Stimulated activated CD4-positive, alpha-beta T cell treated with anti-CD3 and anti-CD28 coated beads, TNF-alpha, amount 100 ng/mL, for 24 hours (primary cell): ENCODE measurements at places on chromosomes 3 and 15.
A peak's percentile ranks its signal among the peaks of the same experiment; 100 is the strongest.

GRCh38 chr3:139491027-139491700 is 14.8 kb upstream of the RBP2 start:
- DNase-seq: no peak

DNA sequence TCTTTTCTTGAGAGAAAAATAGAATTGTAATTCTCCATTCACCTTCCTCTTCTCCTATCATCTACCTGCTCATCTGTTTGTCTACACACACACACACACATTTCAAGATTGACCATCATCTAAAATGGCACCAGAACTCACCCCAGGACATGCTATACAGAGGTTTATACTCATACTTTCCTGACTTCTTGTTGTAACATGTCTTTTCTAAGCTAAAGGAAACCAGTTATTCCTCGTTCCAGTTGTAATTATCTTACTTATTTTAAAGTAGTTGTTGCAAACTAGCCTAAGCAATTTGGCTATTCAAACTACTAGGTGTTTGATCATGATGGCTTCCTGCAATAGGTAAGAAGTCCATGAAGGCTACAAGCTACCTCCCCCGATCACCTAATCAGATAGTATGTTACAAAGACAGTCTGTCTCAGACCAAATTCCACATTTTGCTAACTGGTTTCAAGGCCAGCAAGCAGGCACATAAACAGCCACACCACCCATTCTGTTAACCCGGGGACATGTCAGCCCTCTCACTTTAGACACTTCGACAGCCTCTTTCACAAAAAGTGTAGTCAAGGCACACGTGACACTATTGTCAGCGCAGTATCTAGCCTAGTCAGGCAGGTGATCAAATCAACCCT is 189.7 kb downstream of the SHQ1 start:
- DNase-seq: no peak

DNA sequence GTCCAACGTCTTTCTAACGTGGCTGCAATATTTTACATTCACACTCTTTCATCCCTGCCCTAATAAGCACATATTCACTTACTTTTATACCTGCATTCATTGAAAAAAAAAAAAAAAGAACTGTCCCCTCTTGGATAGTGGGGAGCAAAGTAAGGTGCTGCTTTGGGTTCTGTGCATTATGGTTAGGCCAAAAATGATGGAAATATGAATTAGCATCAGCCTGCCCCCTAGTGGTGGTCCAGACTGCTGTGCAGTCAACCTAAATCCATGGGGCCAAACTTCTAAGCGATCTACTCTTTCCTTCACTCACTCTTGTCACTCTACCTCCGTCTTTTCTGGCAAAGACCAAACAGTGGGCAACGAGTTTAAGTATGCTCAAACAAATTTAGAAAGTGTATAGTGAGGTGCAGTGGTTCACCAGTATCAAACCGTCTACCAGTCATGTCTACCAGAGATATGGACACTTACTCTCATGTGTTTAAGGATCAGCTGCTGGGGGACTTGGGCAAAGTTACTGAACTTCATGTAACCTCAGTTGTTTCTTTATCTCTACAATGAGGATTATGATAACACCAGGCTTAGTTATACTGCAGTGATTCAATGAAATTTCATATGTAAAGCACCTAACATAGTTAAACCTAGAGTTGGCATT is 61.5 kb upstream of the GRM7 start:
- DNase-seq: peak; percentile 6

DNA sequence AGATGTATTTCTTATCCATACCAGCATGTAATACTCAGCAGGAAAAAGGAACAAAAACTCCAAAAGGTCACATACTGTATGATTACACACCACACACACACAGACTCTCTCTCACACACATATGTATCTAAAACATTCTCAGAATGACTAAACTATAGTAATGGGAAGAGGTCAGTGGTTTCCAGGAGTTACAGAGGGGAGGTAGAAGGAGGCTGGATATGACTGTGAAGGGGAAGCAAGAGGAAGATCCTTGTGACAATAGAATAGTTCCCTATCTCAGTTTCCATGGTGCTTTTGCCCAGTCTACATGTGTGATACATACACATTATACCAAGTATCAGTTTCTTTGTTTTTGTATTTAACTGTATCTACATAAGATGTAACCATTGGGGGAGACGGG is 190.1 kb downstream of the IL5RA start:
- DNase-seq: no peak

DNA sequence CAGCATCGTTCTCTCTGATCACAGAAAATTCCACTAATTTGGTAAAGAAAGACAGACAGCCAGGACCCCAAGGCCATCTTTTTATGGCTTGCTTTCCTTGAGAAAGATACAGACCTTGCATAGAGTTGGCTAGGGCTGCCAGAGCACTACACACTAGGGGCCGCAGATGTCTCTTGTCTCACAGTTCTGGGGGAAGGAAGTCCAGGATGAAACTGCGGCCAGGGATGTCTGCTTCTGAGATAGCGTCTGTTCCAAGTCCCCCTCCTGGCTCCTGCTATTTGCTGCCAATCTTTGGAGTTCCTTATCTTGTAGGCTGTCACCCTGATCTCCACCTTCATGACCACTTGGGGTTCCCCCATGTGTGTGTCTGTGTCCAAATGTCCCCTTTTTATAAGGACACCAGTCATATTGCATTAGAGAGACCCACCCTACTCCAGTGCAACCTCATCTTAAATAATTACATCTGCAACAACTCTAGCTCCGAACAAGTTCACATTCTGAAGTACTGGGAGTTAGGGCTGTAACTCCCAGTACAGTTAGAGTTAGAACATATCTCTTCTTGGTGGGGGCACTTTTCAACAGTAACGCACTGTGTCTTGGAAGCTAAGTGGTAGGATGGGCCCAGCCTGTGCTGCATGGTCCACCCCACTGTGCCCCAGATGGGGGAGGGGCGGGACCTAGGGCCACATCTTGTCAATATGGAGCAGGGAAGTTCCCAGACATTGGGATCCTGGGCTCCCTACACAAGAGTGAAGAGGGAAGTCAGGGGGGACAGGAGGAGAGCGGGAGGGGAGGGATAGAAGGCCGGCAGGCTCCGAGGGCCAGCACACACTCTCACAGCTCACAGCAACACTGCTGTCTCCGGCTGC is 42.2 kb downstream of the KLF15 start:
- DNase-seq: no peak

GRCh38 chr15:77369168-77369567 is 50.7 kb downstream of the PEAK1 start:
- DNase-seq: no peak

- DNase-seq: no peak
These were observed 179.3 kb upstream of the CHRM5 start for GRCh38 chr15:33788906-33789540.

DNA sequence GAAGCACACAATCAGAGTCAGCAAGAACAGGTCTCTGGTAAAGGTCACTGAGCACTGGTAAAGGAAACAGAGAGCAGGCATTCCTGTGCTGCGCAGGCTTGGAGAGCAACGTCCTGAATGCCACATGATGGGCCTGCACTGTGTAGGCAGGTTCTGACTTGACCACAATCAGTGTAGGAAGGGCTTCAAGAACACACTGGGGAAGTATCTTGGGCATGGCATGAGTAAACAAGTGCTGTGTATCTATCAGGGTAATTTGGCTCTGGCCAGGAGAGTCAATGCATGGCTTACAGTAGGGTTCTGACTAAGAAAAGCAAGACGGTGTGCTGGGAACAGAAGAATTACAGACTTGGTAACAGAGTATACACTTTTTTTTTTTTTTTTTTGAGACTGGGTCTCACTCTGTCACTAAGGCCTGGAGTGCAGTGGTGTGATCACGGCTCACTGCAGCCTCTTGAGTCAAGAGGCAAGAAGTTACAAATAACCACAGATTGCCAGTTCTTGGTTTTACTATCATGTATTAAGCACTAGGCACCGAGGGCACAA is 30.6 kb downstream of the TBC1D2B start:
- no peak for DNase-seq

DNA sequence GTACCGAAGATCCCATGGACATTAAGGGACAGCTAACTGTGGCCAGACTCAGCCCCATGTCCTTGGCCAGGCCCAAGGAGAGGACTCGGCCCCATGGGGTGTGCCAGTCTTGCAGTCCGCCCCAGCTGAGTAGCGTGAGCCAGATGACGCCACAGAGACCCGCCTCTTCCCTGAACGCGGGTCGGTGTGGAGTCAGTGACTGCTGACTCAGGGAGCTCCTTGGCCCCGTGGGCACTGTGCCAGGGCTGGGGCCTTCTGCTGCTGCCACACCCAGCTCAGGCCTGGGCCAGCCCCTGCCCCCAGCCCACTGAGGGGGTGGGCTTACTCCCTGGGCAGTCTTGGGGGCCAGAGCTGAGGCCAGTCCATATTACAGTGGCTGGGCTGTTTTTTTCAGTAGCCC is 52.8 kb downstream of the PLXNA1 start:
- no peak for DNase-seq

GRCh38 chr15:50135031-50135551 is 16.1 kb upstream of the ATP8B4 start:
- peak; percentile 9 for DNase-seq

DNA sequence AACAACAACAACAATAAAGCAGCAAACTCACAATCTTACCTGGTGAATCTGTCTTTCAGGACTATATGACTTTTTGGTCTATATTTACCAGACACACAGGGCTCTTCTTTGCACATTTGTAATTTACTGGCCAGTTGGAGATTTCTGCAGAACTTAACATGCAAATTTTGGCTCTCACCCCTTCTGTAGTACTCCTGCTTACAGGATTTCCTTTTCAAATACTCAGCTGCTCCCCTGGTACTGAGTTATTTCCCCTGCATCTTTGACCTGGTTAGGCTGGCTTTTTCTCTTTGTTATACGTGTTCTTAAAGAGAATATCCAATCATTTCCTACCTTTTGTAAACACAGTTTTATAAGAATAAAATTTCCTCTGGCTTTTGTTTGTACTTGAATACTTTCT is 228.0 kb downstream of the MBNL1 start:
- DNase-seq: no peak

DNA sequence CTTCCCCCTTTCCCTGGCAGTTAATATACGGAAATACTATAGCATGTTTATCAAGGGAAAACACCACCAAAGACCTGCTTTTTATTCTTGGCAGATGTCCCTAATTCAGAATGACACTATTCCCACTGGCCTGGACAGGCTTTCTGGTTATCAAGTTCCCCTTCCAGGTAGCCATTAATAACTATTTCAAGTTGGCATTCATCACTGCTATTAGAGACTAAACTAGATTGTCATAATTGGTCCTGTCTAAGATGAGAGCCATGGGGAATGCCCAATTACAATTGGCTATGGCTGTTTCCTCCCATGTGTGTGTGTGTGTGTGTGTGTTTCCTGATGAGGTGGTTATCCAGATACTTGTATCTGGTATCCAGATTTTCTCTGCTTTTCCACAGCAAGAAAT is 608.1 kb downstream of the SQOR start:
- no peak for DNase-seq

GRCh38 chr15:55770806-55771205 is 27.9 kb upstream of the PRTG start:
- no peak for DNase-seq

DNA sequence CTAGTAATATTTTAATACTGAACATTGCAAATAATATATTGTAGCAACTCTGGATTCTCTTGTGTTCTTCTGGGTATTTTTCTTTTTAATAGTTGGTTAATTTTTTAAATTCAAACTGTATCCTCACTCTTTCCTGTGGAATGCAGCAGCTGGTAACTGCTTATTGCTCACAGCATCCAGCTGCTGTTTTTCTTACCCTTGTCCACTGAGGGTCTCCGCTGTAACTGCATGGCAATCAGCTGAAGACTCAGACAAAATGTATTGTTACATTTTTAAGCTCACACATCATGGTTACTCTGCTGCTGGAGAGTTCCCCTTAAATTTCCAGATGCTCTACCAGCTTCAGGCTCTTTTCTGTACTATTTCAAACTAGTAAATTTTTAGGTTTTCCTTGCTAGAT is 227.6 kb downstream of the MBNL1 start:
- no peak for DNase-seq

GRCh38 chr3:19471138-19471537 is 322.8 kb downstream of the KCNH8 start:
- DNase-seq: no peak

DNA sequence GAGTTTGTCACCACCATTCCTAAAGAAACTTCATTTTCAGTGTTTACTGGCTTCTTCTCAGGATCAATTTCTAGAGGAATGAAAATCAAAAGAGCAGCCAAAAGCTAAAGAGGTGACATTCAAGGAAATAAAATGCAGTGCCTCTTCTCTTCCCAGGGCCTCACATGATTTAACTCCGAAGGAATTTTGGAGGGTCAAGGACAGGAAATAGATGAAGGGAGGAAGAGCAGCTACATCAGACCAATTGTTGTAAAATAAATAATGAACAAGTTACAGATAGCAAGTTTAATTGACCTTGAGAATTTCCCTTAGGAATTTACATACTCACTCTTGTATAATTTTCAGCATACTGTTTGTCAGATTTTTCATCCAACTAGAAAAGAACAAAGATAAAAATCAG is 78.1 kb downstream of the LRRFIP2 start:
- no peak for DNase-seq

DNA sequence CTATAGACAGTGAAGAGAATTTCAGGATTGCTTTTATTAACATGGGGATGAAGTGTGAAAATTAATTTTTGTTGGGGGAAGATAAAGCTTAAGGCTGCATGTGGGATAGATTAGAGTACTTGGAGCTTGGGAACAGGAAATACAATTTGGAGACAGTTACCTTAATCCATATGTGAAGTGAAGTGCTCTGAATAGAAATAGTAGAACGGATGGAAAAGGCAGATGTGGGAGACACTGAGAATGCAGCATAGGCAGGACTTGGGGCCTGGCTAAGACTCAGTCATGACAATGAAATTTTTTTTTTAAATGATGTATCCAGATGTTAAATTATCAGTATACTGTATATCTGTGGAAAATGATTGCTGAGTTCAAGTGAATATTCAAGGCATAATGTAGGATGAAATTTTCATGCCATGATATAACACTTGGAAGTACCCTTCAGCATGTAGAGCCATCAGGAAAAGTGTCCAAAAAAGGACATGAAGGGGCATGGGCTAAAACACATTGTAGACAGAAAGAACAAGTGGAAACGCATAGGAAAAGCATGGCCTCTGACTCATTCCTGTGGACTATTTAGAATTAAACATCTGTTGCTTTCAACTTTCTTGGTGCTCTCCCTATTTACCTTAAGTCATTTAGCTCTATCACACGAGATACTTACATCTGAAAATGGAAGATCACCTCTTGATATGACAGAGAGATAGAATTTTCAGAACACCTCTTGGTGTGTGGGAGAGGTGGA is 134.8 kb downstream of the RBMS3 start:
- DNase-seq: no peak

- no peak for DNase-seq
These were observed 35.7 kb upstream of the PCSK6 start for GRCh38 chr15:101525087-101525669.

- no peak for DNase-seq
These were observed 55.7 kb downstream of the OXNAD1 start for GRCh38 chr3:16320711-16321110.
